ENCODE measurements at places on chromosomes 2 and 18.

GRCh38 chr2:1806254-1806653, 61.9 kb upstream of the PXDN start:
- DNase-seq: no peak

- DNase-seq: no peak
These were observed 7.3 kb upstream of the CAPN10 start for GRCh38 chr2:240579071-240579762.

DNA sequence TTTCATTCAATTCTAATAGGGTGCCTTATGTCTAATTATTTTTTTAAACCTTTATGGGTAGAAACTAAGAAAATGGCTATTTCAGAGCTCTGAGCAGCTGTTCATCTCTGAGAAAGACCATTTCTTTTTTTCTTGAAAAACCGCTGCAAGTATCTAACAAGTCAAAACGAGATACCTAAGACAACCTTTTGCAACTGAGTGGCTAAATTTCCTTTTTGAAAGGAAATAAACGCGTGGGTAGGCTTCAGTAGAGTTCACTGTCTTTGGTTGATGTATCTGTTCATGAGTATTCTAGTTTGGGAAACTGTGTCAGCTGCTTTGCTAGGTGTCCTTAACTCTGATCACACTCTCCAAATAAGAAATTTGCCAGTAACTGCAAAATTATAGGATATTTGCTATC, 104.3 kb upstream of the LINC00305 start:
- no peak for DNase-seq

GRCh38 chr18:73043211-73043610, 175.4 kb upstream of the NETO1 start:
- peak; percentile 81 for DNase-seq

DNA sequence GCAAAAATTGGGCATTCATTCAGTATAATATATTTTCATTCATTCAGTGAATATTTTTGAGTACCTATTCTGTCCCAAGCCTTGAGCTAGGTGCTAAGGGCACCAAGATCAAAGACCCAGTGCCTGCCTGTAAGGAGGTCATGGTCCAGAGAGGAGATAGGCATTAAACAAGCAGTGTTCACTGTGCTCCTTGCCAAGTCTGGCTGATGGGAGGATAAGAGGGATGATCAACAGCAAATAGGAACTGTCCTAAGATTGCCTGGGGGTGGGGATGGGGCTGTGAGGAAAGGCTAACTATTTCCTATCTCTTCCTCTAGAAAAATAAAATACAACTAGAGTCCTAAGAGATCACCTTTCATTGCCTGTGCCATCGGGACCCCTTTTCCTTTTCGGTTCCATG, 60.4 kb downstream of the SETBP1 start:
- no peak for DNase-seq

GRCh38 chr18:26086959-26087358, 3.5 kb downstream of the SS18 start:
- DNase-seq: no peak

- no peak for DNase-seq
These were observed 70.0 kb upstream of the ATL2 start for GRCh38 chr2:38446906-38447561.
